NCI-H82 (cell line): ENCODE measurements at places on chromosomes 11 and 22.

- no peak for DNase-seq
Observed at GRCh38 chr11:68337399-68337835, 25.0 kb downstream of the LRP5 start.

DNA sequence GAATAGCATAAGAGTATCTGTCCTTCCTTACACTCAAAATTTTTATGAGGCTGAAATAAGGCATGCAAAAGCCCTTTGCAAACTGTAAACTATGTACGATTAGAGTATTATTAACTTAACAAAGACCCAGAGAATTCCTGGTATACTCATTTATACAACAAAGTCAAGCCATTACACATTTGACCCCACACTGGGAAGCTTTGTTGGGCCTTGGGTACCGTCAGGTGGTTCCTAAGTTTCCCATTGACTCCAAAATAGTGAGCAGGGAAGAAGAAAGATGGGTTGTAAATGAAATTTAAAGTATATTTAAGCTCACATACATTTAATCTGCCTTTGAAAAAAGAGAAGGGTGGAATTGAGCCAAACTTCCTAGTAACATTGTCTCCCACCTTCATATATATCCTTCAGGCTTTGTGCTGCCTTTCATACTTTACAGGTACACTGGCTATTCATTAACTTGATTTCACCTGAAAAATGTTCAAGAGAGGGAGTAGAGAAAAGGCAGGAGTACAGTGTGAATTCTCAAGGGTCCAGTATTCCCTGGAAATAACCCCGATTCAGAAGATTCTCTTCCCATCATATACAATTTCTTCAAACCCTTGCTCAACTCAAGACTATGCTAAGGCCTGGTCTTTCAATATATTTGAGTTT, 68.6 kb downstream of the SOX6 start:
- no peak for DNase-seq

DNA sequence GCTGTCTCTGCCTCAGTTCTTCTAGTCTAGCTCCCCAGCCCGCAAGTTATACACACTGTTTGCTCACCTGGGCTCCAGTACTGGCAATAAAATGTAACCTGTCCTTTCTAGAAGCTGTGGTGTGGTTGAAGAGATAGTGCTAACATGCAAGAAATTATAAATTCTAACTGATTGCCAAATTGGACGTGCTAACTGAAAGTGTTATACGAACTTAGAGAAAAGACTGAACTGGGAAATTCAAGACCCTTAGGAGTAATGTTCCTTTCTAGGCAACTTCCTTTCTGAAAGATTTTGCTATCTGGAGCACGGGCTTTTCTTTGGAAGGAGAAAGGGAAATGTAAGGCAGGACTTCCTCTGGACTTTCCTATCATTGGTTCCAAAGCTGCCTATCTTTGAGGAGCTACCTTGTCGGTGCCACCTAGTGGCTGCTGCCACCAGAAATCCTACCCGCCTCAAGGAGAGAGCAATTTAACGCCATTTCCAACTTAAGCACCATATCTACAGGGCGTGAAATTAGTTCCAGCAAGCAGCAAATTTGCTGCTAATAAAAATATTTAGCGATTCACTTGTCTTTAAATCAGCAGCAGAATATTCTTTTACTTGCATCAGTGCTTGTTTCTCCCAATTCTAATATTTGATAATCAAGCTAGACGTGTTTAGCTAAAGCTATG, 12.7 kb upstream of the TMEM218 start:
- peak; percentile 47 for DNase-seq

DNA sequence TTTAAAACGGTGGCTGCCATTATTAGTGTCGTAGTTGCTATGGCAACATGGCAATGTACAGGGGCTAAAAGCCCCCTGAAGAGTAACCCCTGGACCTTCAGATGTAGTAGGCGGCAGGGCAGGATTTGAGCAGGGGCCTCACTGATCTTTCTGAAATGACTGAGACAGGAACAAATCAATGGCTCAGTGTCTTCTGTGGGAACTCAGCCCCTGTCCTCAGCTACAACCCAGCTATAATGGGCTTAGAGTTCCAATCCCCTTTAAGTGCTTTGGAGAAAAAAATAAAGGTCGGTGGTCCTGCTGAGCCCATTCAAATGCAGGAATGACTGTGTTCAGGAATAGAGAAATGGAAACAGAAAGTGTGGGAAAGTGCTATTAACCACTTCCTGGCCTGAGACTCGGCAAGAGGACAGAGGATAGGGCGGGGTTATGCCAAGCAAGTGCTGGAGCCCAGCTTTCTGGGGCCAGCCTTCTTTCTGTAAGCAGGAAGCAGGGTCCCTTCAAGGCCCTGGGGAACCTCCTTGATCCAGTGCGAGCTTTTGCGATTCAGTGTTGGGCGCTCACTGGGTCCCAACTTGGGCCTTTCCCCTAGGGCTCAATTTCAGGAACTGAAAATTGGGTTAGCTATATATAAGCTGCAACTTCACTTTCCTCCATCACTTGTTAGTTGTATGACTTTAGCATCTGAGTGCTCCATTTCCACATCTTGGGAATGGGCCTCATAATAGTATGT, 6.1 kb upstream of the CD82 start:
- DNase-seq = peak; percentile 77

DNA sequence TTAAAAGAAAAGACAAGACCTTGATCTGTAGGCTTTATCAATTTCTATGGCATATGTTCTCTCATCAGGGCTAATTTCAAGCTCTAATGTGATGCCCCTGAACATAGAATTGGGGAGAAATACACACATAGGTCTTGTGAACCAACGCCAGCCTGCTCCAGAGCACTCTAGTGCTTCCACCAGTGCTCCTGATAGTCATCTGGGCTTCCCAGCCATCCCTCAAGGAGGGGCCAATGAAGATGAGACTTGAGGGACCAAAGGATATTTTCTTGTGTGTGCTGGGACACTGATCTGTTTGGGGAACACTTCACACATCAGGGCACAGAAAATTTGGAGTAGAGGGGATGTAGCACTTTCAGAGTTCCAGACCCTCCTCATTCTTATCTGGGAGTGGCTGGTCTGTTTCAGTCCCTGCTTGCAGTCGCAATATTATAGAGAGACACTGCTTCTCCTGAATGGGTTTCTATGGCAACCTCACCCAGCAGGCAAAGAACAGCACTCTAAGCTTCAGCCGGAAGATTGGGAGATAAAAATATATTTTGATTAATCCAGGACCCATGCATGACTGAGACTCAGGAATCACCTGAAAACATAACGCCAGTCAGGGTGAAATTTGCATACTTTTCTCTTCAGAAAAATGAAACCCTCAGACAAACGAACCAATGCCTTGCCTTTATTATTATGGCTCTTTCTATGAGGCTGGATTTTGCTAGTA, 28.4 kb upstream of the SCN3B start:
- no peak for DNase-seq

- DNase-seq = no peak
Observed at GRCh38 chr22:30414525-30415047, 11.0 kb upstream of the MTFP1 start.

GRCh38 chr22:49036513-49036912, 791.2 kb downstream of the BRD1 start:
- no peak for DNase-seq

GRCh38 chr11:131592734-131593133, 222.3 kb downstream of the NTM start:
- no peak for DNase-seq

GRCh38 chr11:59680287-59681154, 11.7 kb upstream of the PATL1 start:
- DNase-seq = peak; percentile 91

DNA sequence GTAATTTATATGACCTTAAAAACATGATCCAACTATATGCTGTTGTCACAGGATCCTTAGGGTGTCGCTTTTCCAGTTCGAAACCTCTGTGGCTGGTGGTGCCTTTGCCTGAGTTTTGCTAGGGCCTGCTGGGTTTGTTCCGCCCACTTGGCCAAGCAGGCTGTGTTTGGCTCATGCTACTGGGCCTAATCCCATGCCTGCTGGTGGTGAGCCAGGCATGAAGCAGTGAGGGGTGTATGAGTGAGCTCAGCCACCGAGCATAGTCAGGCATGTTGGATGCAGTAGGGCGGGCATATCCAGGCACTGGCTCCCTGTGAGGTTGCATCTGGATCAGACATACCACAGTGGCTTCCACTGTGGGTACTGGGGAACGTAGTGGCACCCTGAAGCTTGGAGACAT, 16.3 kb downstream of the NPAT start:
- DNase-seq = no peak

DNA sequence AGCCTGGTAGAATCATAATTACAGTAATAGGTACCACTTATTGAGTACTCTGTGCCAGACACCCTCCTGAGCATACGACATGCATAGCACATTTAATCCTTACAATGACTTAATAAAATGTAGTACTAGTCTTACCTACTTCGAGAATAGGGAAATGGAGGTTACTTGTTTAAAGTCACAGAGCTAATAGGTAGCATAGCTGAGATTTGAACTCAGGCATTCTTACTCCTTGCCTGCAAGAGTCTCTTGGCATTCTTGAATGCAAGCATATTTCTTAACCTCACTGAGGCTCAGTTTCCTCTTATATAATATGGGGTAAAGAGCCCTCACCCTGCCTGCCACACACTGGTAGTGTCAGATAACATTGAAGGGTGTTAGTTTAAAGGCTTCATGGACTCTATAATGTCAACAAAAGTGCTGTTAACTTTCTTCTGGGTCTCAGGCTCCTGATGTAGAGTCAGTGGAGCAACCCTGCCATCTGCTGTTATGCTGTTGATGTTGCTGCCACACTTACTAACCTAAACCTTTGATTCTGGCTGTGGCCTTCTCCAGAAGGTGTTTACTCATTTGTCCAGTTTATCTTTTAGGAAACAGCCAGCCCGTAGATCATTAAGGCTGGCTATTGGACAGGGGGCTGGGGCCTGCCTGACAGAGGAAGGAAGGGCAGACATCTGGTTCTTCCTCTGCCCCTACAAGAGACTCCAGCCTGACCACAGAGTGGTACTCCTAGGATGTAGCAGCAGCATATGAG, 18.9 kb downstream of the LIMK2 start:
- peak; percentile 64 for DNase-seq

- DNase-seq = no peak
Observed at GRCh38 chr11:33062137-33062536, 22.8 kb downstream of the TCP11L1 start.

DNA sequence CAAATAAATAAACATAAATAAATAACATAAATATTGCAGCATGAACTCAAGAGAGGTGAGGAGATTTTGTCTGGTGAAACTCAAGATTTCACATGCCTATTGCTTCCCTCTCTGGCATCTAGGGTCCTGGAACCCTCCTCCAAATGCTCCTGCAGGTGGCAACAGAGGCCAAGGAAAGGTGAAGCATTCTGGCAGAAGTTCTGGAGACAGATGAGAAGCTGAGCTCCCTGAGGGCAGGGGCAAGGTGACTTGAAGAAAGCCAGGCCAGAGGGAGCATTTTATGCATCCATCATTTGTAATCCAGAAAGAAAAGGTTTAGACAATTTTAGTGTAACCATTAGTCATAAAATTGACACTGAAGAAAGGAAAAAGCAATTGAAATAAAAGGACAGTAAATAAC, 64.9 kb downstream of the ENDOD1 start:
- DNase-seq = peak; percentile 80

GRCh38 chr22:17562906-17563870, at the start of gene SLC25A18:
Gene SLC25A18 (plus strand): TSS chr22:17563498. CDS start chr22:17579945, 16,447 bp downstream.
- DNase-seq = peak; percentile 49

- DNase-seq = peak; percentile 93
Observed at GRCh38 chr11:73982595-73982989, at the start of gene UCP2. Gene UCP2 (minus strand): TSS chr11:73982843. CDS start chr11:73978378, 4,465 bp downstream.

GRCh38 chr11:14299921-14300320, 59.1 kb downstream of the RRAS2 start:
- DNase-seq = no peak

DNA sequence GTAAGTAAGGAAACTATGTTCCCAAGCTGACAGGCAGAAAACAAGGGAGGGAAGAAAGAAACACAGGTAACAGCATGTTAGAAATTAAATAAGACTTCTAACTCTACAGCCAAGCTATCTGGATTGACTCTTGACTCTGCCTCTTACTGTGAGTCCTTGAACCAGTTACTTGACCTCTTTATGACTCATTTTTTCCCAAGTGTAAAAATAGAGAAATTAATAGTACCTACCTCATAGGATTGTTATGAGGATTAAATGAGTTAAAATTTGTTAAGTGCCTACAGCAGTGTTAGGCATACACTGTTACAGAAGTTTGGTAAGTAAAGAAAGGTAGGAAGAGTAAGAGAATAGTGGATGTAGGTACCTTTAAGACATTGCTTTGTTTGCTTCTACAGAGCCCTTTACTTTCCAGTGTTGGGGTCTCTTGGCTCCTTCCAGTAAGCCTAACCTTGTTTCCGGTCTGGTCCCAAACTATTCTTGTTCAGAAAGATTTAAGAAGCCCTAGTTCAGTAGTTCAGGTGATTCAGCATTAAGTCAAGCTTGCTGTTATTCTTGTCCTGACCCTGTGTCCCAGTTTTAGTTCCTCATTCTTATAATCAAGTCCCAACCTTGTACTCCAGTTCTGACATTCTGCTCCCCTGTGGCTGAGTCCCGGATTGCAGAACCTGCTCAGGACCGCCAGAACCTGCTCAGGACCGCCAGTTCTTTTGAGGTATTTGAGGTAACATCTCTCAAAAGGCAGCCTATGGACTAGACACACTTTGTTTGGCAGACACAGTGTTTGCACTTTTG, 963.4 kb upstream of the CCDC90B start:
- DNase-seq = no peak

DNA sequence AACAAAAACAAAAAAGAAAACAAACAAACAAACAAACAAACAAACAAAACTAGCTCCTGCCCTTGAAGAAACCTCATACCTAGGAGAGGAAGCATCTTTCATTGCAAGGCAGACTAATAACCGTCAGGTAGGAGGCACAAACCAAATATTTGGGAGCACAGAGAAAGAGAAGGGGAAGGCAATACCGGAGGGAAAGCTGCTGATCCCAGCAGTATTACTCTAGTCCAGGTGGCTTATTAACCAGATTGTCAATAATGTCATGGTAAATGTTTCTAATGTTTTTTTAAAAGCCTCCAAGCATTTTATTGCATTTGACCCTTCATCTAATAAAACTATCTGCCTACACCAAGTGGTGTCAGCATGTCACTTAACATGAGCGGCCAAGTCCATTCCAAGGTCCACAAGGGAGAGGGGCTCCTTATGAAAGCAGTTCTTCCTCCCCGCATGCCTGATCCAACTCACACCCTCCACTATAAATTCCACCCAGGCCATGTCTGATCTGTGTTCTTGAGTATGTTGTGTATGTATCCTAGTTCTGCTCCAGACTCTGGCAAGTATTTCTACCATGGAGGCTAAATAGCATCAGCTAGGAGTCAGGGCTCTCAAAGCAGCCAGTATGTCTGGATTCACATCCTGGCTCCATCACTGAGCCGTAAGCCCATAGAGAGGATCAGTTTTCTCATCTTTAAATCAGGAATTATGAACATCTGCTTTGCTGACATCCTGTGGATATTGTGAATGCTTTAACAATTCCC, 208.1 kb upstream of the TENM4 start:
- DNase-seq = peak; percentile 3

GRCh38 chr11:15196704-15197103, 82.0 kb downstream of the INSC start:
- no peak for DNase-seq

GRCh38 chr22:49449811-49450446, 377.7 kb downstream of the BRD1 start:
- no peak for DNase-seq

GRCh38 chr22:43191831-43192230, 4.9 kb upstream of the TTLL12 start:
- DNase-seq = no peak
